Right renal cortex interstitium (tissue), 3 donors: ENCODE measurements at places on chromosomes 13 and 19. TPM values are rescaled to one million over a fixed set of nuclear protein-coding genes. Genes with fewer than 3 reads are reported as not detected.

The KLK14 gene
- 0.15 TPM for polyA plus RNA-seq

The ANGPTL4 gene
- 1.7 TPM for polyA plus RNA-seq

DNA sequence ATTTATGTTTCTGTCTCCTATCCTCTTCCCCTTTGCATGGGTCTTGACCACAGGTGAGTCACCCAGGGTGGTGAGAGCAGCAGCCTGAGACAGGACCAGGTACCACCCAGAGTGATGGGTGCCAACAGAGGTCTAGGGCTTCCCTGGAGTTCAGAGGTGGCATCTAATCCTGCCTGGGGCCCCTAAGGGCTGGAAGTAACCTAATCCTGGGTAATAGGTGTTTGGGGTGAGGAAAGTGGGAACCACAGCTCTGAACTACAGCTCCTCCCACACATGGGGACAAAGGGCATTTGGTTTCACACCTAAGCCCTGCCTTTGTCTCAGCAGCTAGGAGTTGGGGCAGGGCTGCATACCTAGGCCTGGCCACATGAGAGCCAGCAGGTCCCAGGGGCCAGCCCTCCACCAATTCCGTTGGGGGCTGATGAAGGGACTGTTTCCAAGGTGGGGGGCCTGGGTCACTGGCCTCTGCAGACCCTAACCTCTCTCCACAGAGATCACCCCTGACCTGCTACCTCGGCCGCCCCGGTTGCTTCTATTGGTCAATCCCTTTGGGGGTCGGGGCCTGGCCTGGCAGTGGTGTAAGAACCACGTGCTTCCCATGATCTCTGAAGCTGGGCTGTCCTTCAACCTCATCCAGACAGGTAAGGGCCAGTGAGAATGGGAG is 8.0 kb downstream of the SPHK2 start:
- no peak for DNase-seq

GRCh38 chr13:32720026-32720425 is 133.8 kb downstream of the PDS5B start:
- DNase-seq = no peak

- no peak for DNase-seq
Observed at GRCh38 chr13:50608370-50608769, 235.1 kb downstream of the DLEU7 start.

GRCh38 chr19:31214086-31214485 is 135.2 kb downstream of the TSHZ3 start:
- DNase-seq = no peak
